ENCODE measurements at places on chromosomes 11 and 22. TPM values are rescaled to one million over a fixed set of nuclear protein-coding genes. Genes with fewer than 3 reads are reported as not detected.

Gene SH3BP1
- 40.3 TPM for total RNA-seq

Gene PI4KA
- 34.0 TPM for total RNA-seq

Gene CLDN5
- 1.6 TPM for total RNA-seq

Gene EXPH5
- 11.5 TPM for total RNA-seq

Gene MED19
- total RNA-seq, result 20.5 TPM

Gene NNMT
- total RNA-seq, result not detected

Gene HORMAD2
- total RNA-seq, result not detected

Gene BTG4
- not detected for total RNA-seq

Gene PRR33
- total RNA-seq, result not detected

Gene ACR
- not detected for total RNA-seq

Gene CCND1
- total RNA-seq, result 170 TPM

Gene TMEM191B
- total RNA-seq, result 1.2 TPM

Gene RAB3IL1
- total RNA-seq, result 6.8 TPM

Gene POTEH
- total RNA-seq, result not detected

Gene OR10A5
- not detected for total RNA-seq

Gene KIAA1671
- 23.9 TPM for total RNA-seq

Gene SUSD2
- total RNA-seq, result 1.5 TPM

Gene KCNJ1
- total RNA-seq, result 0.17 TPM

Gene NKAPD1
- 16.7 TPM for total RNA-seq

Gene PLA2G3
- 26.8 TPM for total RNA-seq

Gene F2
- not detected for total RNA-seq

Gene DRICH1
- not detected for total RNA-seq

Gene MIAT
- total RNA-seq, result 36.0 TPM

Gene ANO9
- 20.0 TPM for total RNA-seq

Gene PGA4
- total RNA-seq, result not detected

Gene TUBA8
- 1.0 TPM for total RNA-seq

Gene NCAPH2
- 62.2 TPM for total RNA-seq

Gene ELFN2
- total RNA-seq, result 0.63 TPM

Gene OR56B4
- not detected for total RNA-seq

Gene SNX32
- 1.1 TPM for total RNA-seq

Gene PIK3C2A
- 117 TPM for total RNA-seq

Gene ZP1
- not detected for total RNA-seq

Gene GRAMD1B
- total RNA-seq, result 21.2 TPM

Gene LIMK2
- total RNA-seq, result 41.1 TPM

Gene RCOR2
- 80.1 TPM for total RNA-seq

Gene ANKK1
- not detected for total RNA-seq

Gene OR6A2
- total RNA-seq, result 0.10 TPM

Gene POU2AF3
- total RNA-seq, result 1.6 TPM

Gene SPDYC
- not detected for total RNA-seq

Gene RASSF10
- total RNA-seq, result 1.5 TPM

Gene SLC43A3
- total RNA-seq, result 32.5 TPM
